ENCODE measurements at places on chromosomes 6 and 20. TPM values are rescaled to one million over a fixed set of nuclear protein-coding genes. Genes with fewer than 3 reads are reported as not detected.

CST3 gene
- total RNA-seq, result 181 TPM

BNIP5 gene
- total RNA-seq, result not detected

CST9 gene
- total RNA-seq, result not detected

CCHCR1 gene
- total RNA-seq, result 40.7 TPM

SMPDL3A gene
- total RNA-seq, result 2.4 TPM
